Stimulated activated CD4-positive, alpha-beta T cell treated with anti-CD3 and anti-CD28 coated beads, Interleukin-4, amount 100 ng/mL, for 4 hours (primary cell): ENCODE measurements at places on chromosomes 4 and X.

DNA sequence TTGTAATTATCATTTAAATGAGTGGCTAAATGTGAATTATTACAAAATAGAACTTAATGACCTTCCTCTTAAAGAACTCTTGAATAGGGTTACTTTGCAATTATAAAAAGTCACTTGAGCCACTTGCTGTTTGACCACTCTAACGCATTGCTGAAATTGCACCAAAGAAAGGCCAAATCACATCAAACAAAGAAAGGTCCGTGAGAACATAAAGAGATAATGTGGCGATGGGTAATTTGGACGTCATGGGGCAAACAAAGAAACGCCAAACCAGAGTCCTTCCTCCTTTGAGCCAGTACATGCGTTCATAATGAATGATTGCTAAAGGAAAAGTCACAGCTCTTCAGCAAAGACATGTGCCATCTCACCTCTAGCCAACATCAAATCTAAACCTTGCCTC lies 229.8 kb upstream of the STS start:
- no peak for DNase-seq

DNA sequence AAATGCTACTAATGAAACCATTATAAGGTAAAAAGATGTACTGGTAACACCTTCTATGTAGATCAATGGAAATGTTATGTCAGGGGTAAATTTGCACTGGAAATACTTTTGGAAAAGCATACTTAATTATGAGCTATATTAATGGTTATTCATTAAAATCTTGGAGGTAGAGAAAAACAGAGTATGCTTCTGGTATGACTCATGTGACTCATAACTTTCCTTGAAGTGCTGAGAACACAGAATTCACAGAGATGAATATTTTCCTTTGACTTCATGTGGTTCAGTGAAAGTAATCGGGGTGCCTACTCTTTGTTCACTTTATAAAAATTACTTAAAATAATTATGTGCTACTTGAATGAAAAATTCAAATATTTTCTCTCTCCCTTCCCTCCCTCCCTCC lies 254.2 kb downstream of the KCTD8 start:
- no peak for DNase-seq

DNA sequence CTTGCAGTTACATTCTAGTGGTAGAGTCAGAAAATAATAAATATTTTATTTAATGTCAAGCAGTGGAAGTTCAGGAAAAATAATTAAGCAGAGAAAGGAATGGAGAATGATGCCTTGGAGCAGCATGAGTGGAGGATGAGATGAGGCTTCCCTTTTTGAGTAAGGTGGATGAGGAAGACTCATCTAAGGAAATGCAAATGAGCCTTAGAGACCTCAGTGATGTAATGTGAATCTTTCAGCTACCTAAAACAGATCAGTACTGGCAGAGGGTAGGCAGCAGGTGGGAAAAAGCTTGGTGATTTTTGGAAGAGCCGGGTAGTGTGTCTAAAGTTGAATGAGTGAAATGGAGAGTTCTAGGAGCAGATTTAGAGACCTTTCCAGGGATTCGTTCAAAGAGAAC lies 118.2 kb downstream of the GRID2 start:
- DNase-seq: no peak

- DNase-seq: no peak
These were observed 308.5 kb downstream of the EVC2 start for GRCh38 chr4:5399790-5400421.

- DNase-seq: no peak
These were observed 8.3 kb upstream of the TMEM154 start for GRCh38 chr4:152687974-152688599.
